ENCODE measurements at places on chromosomes 2 and 18. TPM values are rescaled to one million over a fixed set of nuclear protein-coding genes. Genes with fewer than 3 reads are reported as not detected.

EML6 gene
- total RNA-seq, result 1.0 TPM

IER3IP1 gene
- 12.6 TPM for total RNA-seq

MORN2 gene
- total RNA-seq, result 16.7 TPM

ANKRD36 gene
- total RNA-seq, result 2.7 TPM

DHRS9 gene
- 0.49 TPM for total RNA-seq

PPP1R7 gene
- 71.9 TPM for total RNA-seq

ABHD1 gene
- 4.5 TPM for total RNA-seq

CIB4 gene
- total RNA-seq, result not detected

MAT2A gene
- total RNA-seq, result 356 TPM

ADCYAP1 gene
- 0.21 TPM for total RNA-seq
